Natural killer cell (primary cell): ENCODE measurements at places on chromosomes 7 and 10. TPM values are rescaled to one million over a fixed set of nuclear protein-coding genes. Genes with fewer than 3 reads are reported as not detected.

NEUROG3 gene
- total RNA-seq, result not detected

UCMA gene
- not detected for total RNA-seq

ARHGEF5 gene
- 1.8 TPM for total RNA-seq

CHAT gene
- not detected for total RNA-seq

EIF3B gene
- total RNA-seq, result 219 TPM

CCL24 gene
- total RNA-seq, result not detected

C1QL3 gene
- not detected for total RNA-seq

DNA sequence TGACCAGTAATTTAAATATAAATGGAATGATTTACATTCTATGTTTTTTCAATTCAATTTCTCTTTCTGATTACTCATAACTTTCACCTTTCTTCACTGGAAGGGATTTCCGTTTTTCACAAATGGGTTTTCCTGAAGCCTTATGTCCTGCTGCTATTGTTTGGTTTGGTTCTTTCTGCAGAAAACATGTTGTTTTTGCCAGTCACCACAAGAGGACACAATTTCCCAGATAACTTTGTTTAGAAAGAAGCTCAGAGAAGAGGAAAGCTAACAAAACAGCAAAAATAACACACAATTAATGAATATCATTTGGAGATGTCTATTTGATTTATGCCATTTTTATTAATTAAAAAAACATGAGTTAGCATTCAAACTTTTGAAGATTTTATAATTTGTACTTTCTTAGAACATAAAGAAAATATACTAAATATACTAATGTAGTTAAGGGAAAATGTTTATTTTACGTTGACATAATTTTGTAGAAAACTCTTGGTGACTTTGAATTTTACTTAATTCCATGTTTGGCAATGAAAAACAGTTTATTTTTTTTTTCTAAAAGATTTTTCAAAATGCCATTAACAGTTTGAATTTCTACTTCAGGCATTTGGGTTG lies 4.6 kb upstream of the TWIST1 start:
- H3K27ac ChIP-seq, result no peak overlapping the region
- no peak overlapping the region for H3K4me3 ChIP-seq
- no peak for DNase-seq
- H3K36me3 ChIP-seq, result no peaks in the 10 kb centered on the region
- peaks cover 38% of the 10 kb centered on the region for H3K27me3 ChIP-seq

DNA sequence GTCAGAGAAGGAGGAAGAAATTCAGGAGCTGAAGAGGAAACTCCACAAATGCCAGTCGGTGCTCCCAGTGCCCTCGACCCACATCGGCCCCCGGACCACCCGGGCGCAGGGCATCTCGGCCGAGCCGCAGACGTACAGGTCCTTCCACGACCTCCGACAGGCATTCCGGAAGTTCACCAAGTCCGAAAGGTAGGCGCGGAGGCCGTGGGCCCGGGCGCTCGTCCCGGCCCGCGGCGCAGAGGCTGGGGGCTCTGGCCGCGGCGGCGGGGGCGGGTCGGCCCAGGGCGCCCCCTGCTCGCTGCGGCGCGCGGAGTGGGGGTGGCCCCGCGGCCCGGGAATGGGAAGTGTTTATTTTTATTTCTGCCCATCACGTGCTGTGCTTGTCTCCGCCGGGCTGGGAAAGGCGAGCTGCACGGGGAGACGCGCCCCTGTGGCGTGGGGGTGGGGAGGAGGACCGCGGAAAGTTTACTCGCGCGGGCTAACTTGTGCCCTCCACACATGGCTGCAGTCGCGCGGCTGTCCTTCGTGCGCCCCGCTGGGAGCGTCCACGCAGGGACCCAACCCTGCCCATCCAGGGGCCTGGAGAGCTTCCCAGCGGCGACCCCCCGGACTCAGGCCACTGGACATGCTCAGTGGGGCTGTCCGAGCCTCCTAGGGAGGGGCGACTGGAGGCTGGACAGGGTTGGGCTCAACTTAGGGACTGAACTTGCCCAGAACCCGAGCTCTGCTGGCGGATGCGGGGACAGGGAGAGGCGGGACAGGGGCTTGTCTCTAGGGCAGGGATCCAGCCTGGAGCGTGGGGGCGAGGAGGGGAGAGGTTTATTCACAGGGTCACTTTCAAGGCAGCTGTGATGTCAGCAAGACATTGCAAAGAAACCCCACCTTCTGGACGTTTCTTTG lies 82.6 kb upstream of the PRKG1 start:
- no peak for DNase-seq
- H3K4me1 ChIP-seq, result peaks cover 12% of the 10 kb centered on the region
- H3K27ac ChIP-seq, result no peak overlapping the region
- H3K36me3 ChIP-seq, result no peaks in the 10 kb centered on the region
- H3K4me3 ChIP-seq, result no peak overlapping the region

GRCh38 chr10:31171402-31172083 lies 139.9 kb upstream of the ZNF438 start:
- H3K4me1 ChIP-seq, result no peaks in the 10 kb centered on the region
- DNase-seq, result no peak
- no peak overlapping the region for H3K27ac ChIP-seq
- H3K27me3 ChIP-seq, result no peaks in the 10 kb centered on the region

- no peaks in the 10 kb centered on the region for H3K27me3 ChIP-seq
- no peaks in the 10 kb centered on the region for H3K4me1 ChIP-seq
- no peak overlapping the region for H3K27ac ChIP-seq
- no peaks in the 10 kb centered on the region for H3K36me3 ChIP-seq
- DNase-seq, result no peak
- no peak overlapping the region for H3K4me3 ChIP-seq
These were observed 255.9 kb upstream of the GRB10 start for GRCh38 chr7:51038573-51038972.

- no peak within 1 kb of the TSS for H3K27ac ChIP-seq
- no peaks in the 10 kb centered on the region for H3K4me1 ChIP-seq
- peaks cover 28% of the 10 kb centered on the region for H3K27me3 ChIP-seq
- no peaks in the 10 kb centered on the region for H3K36me3 ChIP-seq
- peak; percentile 8 for DNase-seq
- H3K4me3 ChIP-seq, result no peak within 1 kb of the TSS
These were observed at the start of gene CRTAC1 for GRCh38 chr10:98030093-98030821. CRTAC1 (minus strand) TSS chr10:98030621; CDS start chr10:98030472, 149 bp downstream.

DNA sequence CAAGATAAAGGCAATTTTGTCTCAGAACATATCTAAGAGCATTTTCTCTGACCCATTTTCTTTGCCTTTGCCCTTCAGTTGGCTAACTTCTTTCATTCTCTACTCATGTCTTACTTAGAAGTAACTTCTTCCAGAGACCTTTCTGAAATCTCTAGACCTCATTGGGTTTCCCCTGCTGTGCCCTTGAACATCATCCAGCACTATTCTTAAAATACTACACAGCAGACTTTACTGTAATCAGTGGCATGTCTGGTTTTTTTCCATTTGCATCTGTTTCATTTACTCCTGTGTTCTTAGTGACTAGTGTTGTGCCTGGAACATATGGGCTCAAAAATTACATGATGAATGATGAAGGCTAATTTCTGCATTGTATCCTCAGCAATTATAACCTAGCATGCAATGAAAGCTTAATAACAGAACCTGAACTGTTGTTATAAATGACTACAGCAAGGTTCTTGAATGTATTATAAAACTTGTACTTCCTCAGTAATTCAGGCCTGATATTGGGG lies 301.9 kb downstream of the CDK14 start:
- no peak for DNase-seq
- H3K36me3 ChIP-seq, result no peaks in the 10 kb centered on the region
- H3K4me1 ChIP-seq, result no peaks in the 10 kb centered on the region
- no peak overlapping the region for H3K4me3 ChIP-seq
- no peaks in the 10 kb centered on the region for H3K27me3 ChIP-seq

DNA sequence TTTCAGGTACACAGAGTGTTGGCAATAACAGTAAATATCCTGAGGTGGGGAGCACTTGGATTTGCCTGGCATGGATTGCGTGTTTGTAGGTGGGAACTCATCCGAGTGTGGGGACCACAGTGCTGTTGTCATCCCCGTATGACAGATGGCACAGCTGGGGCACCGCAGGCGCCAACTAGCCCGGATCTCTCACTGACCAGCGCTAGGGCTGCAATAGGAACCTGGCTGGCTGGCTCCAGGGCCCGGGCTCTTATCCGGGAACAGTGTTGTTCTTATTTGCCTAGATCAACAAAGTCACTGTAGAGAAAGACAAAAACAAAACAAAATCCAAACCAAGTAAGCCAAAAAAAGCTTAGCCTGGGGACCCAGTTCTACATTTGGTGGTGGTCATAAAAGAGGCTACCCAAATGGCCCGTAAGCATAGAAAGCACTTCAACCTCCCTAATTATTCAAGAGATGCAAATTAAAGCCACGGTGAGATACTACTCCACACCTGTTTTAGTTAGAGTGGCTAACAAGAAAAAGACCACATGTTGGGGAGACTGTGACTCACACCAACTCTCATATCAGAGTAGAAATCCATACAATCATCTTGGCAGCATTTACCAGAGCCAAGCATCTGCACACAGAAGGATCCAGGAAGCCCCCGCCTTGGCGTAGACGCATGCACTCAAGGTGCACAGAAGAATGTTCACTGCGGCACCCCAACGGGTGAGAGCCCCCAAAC lies 27.2 kb upstream of the PFKFB3 start:
- no peaks in the 10 kb centered on the region for H3K36me3 ChIP-seq
- DNase-seq, result no peak
- no peak overlapping the region for H3K27ac ChIP-seq
- H3K4me1 ChIP-seq, result peaks cover 23% of the 10 kb centered on the region

- no peaks in the 10 kb centered on the region for H3K27me3 ChIP-seq
- DNase-seq, result no peak
- H3K36me3 ChIP-seq, result peaks cover 50% of the 10 kb centered on the region
- H3K4me1 ChIP-seq, result no peaks in the 10 kb centered on the region
- H3K4me3 ChIP-seq, result no peak overlapping the region
- H3K27ac ChIP-seq, result no peak overlapping the region
These were observed 73.6 kb upstream of the DNAJB6 start for GRCh38 chr7:157263156-157263555.

- H3K27me3 ChIP-seq, result peaks cover 12% of the 10 kb centered on the region
- no peak for DNase-seq
- H3K4me1 ChIP-seq, result peaks cover 3% of the 10 kb centered on the region
- H3K27ac ChIP-seq, result no peak overlapping the region
These were observed 160.6 kb downstream of the DNAJB6 start for GRCh38 chr7:157497367-157497743.

GRCh38 chr7:17488829-17489228 lies 190.4 kb downstream of the AHR start:
- no peak overlapping the region for H3K27ac ChIP-seq
- no peaks in the 10 kb centered on the region for H3K36me3 ChIP-seq
- no peak overlapping the region for H3K4me3 ChIP-seq

DNA sequence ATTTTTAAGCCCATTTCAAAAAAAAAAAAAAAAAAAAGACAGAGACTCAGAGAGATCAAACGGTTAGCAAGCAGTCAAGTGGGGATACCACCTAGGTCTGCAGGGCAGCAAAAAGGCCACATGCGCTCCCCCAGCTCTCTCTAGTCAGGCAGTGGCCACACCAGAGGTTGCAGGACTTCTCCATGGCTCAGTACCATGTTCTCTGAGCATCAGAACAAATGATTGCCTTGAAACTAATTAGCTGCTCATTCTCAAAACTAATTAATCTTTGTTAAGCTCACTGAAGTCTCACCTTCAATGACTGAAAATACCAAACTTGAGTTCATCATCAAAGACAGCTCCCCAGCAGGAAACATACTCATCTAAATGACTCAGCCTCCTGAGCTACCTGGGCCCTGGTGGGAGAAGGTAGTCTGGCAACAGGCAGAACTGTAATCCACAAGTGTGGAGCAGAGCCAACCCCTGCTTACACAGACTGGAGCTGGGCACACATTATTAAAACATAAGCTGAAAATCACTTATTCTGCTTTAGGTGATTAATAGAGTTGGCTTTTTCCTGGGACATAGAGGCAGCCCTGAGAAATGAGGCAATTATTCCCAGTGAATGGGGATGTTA lies 319.6 kb downstream of the GRID1 start:
- no peaks in the 10 kb centered on the region for H3K27me3 ChIP-seq
- peak; percentile 5 for DNase-seq
- H3K27ac ChIP-seq, result no peak overlapping the region
- no peak overlapping the region for H3K4me3 ChIP-seq
